ENCODE measurements at places on chromosomes 2 and 18. TPM values are rescaled to one million over a fixed set of nuclear protein-coding genes. Genes with fewer than 3 reads are reported as not detected.

RAB27B gene
- 8.7 TPM for total RNA-seq

DNAJC27 gene
- total RNA-seq, result 22.6 TPM

CCDC148 gene
- 13.1 TPM for total RNA-seq

KCNF1 gene
- 6.8 TPM for total RNA-seq

CYTIP gene
- 1.8 TPM for total RNA-seq
